ENCODE measurements at places on chromosomes 16 and 17. TPM values are rescaled to one million over a fixed set of nuclear protein-coding genes. Genes with fewer than 3 reads are reported as not detected.

GRCh38 chr16:24736758-24737157 lies 7.3 kb downstream of the TNRC6A start:
- H3K27ac ChIP-seq, result no peak overlapping the region
- H3K27me3 ChIP-seq, result no peaks in the 10 kb centered on the region

DNA sequence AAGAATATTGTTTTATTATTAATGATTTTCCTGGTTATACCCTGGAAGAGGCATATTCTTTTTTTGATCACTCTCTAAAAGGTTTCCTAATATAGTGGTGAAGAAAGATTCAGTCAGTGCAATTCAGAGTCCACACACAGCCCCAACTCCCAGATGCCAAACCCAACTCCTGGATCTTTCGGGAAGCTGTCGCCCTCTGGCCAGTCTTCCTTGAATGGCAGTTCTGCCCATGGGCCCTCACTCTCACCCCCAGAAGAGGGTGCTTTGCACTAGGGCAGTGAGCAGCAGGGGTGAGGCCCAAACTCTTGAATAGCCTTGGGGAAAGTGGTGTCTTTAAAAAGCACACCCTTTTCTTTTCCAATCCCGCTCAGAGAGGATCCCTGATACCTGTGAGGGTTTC lies 11.0 kb downstream of the KRT32 start:
- no peak for DNase-seq
- H3K4me1 ChIP-seq, result peaks cover 3% of the 10 kb centered on the region

DNA sequence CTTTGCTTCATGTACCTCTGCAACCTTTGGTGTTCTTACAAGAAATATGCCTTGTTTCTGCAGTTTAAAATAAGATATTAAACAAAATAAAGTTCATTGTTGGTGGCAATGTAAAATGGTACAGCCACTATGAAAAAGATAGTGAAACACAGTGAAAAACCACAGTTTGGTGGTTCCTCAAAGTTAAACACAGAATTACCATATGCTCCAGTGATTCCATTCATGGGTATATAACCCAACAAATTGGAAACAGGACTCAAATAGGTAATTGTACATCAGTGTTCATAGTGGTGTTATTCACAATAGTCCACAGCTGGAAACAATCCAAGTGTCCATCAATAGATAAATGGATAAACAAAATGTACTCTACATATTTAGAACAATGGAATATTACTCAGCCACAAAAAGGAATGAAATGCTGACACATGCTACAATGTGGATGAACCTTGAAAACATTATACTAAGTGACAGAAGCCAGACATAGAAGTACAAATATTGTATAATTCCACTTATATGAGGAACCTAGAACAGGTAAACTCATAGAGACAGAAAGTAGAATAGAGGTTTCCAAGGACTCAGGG lies 49.2 kb downstream of the CUEDC1 start:
- DNase-seq, result no peak
- H3K4me3 ChIP-seq, result no peak overlapping the region
- peaks cover 3% of the 10 kb centered on the region for H3K27me3 ChIP-seq
- H3K27ac ChIP-seq, result peak overlapping the region; percentile 81
- H3K4me1 ChIP-seq, result peaks cover 52% of the 10 kb centered on the region

- H3K27ac ChIP-seq, result no peak overlapping the region
- H3K4me3 ChIP-seq, result no peak overlapping the region
- no peaks in the 10 kb centered on the region for H3K27me3 ChIP-seq
- no peaks in the 10 kb centered on the region for H3K4me1 ChIP-seq
- DNase-seq, result peak; percentile 15
Measured at GRCh38 chr17:83138820-83139219, 59.4 kb downstream of the METRNL start.

GRCh38 chr17:77897741-77898301 lies 60.7 kb upstream of the TNRC6C start:
- H3K27me3 ChIP-seq, result peaks cover 8% of the 10 kb centered on the region
- no peak for DNase-seq
- H3K36me3 ChIP-seq, result no peaks in the 10 kb centered on the region
- no peak overlapping the region for H3K27ac ChIP-seq

DNA sequence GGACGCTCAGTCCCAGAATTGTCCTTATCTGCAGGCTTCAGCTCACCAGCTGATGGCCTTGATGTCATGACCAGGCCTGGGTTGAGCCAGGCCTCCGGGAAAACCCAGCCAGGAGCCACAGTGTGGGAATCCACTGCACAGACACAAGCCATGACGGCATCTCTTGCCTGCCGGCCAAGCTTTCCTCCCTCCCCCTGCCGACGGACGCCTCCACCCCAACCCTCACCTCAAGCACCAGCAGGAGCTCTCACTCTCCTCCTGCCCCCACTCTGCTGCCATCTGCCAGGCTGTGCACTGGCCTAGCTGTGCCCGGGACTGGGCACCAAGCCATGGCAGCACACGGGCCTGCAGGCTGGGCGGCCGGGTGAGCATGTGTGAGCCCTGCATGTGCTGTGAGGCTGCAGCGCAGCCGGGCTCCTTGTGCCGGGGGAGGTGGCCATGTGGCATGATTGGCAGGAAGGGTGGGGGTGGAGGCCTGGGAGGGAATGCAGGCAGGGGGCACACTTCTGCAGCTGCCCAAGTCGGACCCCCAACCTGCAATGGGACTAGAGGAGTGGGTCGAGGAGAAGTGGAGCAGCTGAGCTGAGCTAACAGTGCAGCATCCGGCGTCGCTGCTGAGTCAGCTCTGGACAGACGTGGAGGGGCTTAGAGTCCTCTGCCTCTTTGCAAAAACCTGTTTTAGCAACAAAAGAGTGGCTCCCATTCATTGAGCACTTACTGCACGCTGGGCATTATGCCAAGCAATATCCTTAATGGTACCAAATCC lies 268.5 kb downstream of the CBLN1 start:
- no peaks in the 10 kb centered on the region for H3K4me1 ChIP-seq
- no peak overlapping the region for H3K27ac ChIP-seq
- H3K36me3 ChIP-seq, result no peaks in the 10 kb centered on the region

GRCh38 chr16:25110387-25110947 lies 1.1 kb upstream of the LCMT1 start:
- H3K36me3 ChIP-seq, result peaks cover 4% of the 10 kb centered on the region
- peaks cover 41% of the 10 kb centered on the region for H3K4me1 ChIP-seq
- no peak for DNase-seq
- H3K4me3 ChIP-seq, result peak overlapping the region; percentile 90

DNA sequence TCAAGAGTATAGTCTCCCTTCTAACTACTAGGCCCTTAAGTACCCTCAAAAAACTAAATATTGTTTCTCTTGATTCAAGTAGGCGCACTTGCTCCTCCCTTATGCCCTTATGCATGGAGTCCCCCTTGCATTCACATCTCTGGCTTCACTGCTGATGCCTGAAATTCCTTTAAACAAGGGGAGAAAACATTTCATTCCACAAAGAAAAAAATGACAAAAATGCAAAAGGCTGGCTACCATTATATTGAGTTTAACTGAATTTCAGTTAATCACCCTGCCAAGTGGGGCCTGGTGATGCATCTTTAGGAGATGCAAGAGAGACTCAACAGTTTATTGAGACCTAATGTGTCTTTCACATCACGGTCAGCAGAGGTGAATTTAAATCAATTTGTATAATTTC lies 35.6 kb downstream of the CRLF3 start:
- H3K27me3 ChIP-seq, result no peaks in the 10 kb centered on the region
- DNase-seq, result no peak
- H3K36me3 ChIP-seq, result peaks cover 32% of the 10 kb centered on the region
- H3K4me1 ChIP-seq, result no peaks in the 10 kb centered on the region

GRCh38 chr16:22989598-22989997 lies 159.7 kb downstream of the USP31 start:
- no peak overlapping the region for H3K4me3 ChIP-seq
- H3K27me3 ChIP-seq, result peaks cover 29% of the 10 kb centered on the region
- no peak overlapping the region for H3K27ac ChIP-seq
- H3K4me1 ChIP-seq, result no peaks in the 10 kb centered on the region
- DNase-seq, result no peak

- no peaks in the 10 kb centered on the region for H3K27me3 ChIP-seq
- H3K4me3 ChIP-seq, result no peak overlapping the region
- peaks cover 5% of the 10 kb centered on the region for H3K36me3 ChIP-seq
- no peak for DNase-seq
Measured at GRCh38 chr17:72774236-72774635, 318.3 kb downstream of the SLC39A11 start.

- H3K36me3 ChIP-seq, result peaks cover 33% of the 10 kb centered on the region
- no peak overlapping the region for H3K27ac ChIP-seq
- no peaks in the 10 kb centered on the region for H3K4me1 ChIP-seq
- H3K4me3 ChIP-seq, result no peak overlapping the region
- H3K27me3 ChIP-seq, result no peaks in the 10 kb centered on the region
Measured at GRCh38 chr16:27520982-27521673, 28.6 kb downstream of the GTF3C1 start.

DNA sequence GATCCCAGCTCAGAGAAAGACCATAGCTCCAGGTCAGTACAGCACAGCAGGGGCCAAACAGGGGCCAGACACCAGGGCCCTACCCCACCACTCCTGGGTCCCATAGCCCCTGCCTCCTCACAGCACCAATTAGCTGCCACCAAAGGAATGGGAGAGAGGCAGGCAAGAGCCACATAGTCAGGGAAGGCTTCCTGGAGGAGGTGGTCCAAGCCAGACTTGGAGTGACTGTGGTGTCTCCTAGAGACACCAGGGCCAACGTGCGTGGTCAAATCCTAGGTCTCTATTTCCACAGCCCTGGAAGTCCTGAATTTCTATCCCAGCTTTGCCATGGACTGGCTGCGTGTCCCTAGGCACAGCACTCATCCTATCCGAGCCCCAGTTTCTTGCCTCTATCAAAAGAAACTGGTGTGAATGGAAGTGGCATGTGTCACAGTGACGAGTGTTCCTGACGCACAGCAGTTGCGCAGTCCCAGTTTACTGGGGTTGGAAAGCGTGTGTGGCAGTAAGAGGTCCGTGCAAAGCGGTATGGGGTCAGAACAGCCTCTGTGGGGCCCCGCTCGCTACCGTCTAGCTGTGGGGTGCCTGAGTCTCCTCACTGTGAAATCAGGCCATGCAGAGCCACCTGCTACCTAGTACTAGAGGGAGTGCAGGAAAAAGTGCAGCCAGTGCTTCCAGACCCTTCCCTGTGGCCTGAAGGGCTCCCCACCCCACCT lies 23.5 kb downstream of the KCNJ12 start:
- no peak for DNase-seq
- peaks cover 2% of the 10 kb centered on the region for H3K27me3 ChIP-seq
- H3K4me3 ChIP-seq, result no peak overlapping the region
- H3K27ac ChIP-seq, result no peak overlapping the region

GRCh38 chr17:76191896-76192295 lies 48.4 kb downstream of the RNF157 start:
- no peaks in the 10 kb centered on the region for H3K36me3 ChIP-seq
- peaks cover 12% of the 10 kb centered on the region for H3K4me1 ChIP-seq
- H3K4me3 ChIP-seq, result no peak overlapping the region
- H3K27me3 ChIP-seq, result no peaks in the 10 kb centered on the region
- DNase-seq, result no peak
- no peak overlapping the region for H3K27ac ChIP-seq

- DNase-seq, result no peak
- no peak overlapping the region for H3K27ac ChIP-seq
- H3K27me3 ChIP-seq, result peaks cover 12% of the 10 kb centered on the region
- no peak overlapping the region for H3K4me3 ChIP-seq
Measured at GRCh38 chr16:17529982-17530760, 59.4 kb upstream of the XYLT1 start.

- peak overlapping the region; percentile 39 for H3K27ac ChIP-seq
- H3K4me1 ChIP-seq, result peaks cover 27% of the 10 kb centered on the region
- peaks cover 3% of the 10 kb centered on the region for H3K36me3 ChIP-seq
- H3K4me3 ChIP-seq, result peak overlapping the region; percentile 41
- no peaks in the 10 kb centered on the region for H3K27me3 ChIP-seq
Measured at GRCh38 chr16:85294810-85295508, 182.7 kb upstream of the CIBAR2 start.

Gene PSMD12
- 43.2 TPM for total RNA-seq

Gene CD300E
- not detected for total RNA-seq

Gene CDH11
- 34.5 TPM for total RNA-seq

Gene DNAI2
- total RNA-seq, result 0.87 TPM

Gene APOH
- 6.4 TPM for total RNA-seq

Gene AKAP10
- 30.3 TPM for total RNA-seq

All from type B pancreatic cell (in vitro differentiated cells).